Lung microvascular endothelial cell (primary cell): ENCODE measurements at places on chromosomes 2 and 18. TPM values are rescaled to one million over a fixed set of nuclear protein-coding genes. Genes with fewer than 3 reads are reported as not detected.

The RAB27B gene
- total RNA-seq = under 0.01 TPM in 1 of 2 replicates, not detected in the other

The KYNU gene
- 0.22 TPM in 1 of 2 replicates, not detected in the other for total RNA-seq

The RBM45 gene
- total RNA-seq = 15.9 and 20.6 TPM in 2 replicates

The UGT1A5 gene
- total RNA-seq = not detected in 2 replicates

The FKBP7 gene
- total RNA-seq = 16.1 and 19.0 TPM in 2 replicates

The KIF5C gene
- total RNA-seq = under 0.01 TPM in 2 replicates

The BCL2 gene
- 0.87 and 1.6 TPM in 2 replicates for total RNA-seq

The ZC3H15 gene
- 43.1 and 43.2 TPM in 2 replicates for total RNA-seq

The SPOPL gene
- 9.2 and 11.7 TPM in 2 replicates for total RNA-seq

The CD226 gene
- 0.40 and 1.3 TPM in 2 replicates for total RNA-seq

The CDKL4 gene
- 0.44 and 0.79 TPM in 2 replicates for total RNA-seq

The RSAD2 gene
- 0.20 and 0.22 TPM in 2 replicates for total RNA-seq

The RAB17 gene
- 10.9 and 12.6 TPM in 2 replicates for total RNA-seq

The RIT2 gene
- not detected in 2 replicates for total RNA-seq

The IFT172 gene
- total RNA-seq = 7.6 and 8.5 TPM in 2 replicates

The MAB21L4 gene
- total RNA-seq = not detected in 2 replicates

The ANTXR1 gene
- 0.20 and 0.65 TPM in 2 replicates for total RNA-seq

The SLC35G4 gene
- total RNA-seq = not detected in 2 replicates
